Epithelial cell of proximal tubule (primary cell): ENCODE measurements at places on chromosomes 16 and 17. TPM values are rescaled to one million over a fixed set of nuclear protein-coding genes. Genes with fewer than 3 reads are reported as not detected.
A peak's percentile ranks its signal among the peaks of the same experiment; 100 is the strongest.

The PFN1 gene
- 1,802 and 2,074 TPM in 2 replicates for total RNA-seq

The ACSF2 gene
- 9.8 and 32.6 TPM in 2 replicates for total RNA-seq

The OSGIN1 gene
- total RNA-seq, result 3.7 and 6.1 TPM in 2 replicates

The C16orf46 gene
- 0.22 and 0.35 TPM in 2 replicates for total RNA-seq

- no peak for DNase-seq
These were observed 180.9 kb downstream of the HS3ST3A1 start for GRCh38 chr17:13420878-13421277.

DNA sequence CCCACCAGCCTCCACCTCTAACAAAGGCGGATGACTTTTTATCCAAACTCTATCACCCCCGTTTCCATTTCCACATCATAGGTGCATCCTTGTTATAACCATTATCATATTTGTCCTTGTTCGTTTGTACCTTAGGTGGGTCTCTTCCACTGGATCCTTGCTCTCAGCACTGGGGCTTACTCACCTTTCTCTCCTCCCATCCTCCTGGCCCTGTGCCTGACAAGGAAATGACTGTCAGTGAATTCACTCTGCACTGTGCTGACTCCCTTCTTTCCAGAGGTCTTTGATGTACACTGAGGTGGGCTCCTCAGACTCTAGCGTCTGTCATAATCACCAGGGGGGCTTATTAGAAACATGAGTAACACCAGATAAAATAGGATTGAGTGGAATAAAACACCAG lies 3.1 kb downstream of the GSG1L2 start:
- DNase-seq, result no peak

- no peak for DNase-seq
These were observed 7.3 kb upstream of the SMG1 start for GRCh38 chr16:18933501-18933900.

- DNase-seq, result peak; percentile 4
These were observed 55.1 kb downstream of the ATP2C2 start for GRCh38 chr16:84423416-84423837.

- DNase-seq, result no peak
These were observed 10.5 kb downstream of the CBFB start for GRCh38 chr16:67039260-67040020.

DNA sequence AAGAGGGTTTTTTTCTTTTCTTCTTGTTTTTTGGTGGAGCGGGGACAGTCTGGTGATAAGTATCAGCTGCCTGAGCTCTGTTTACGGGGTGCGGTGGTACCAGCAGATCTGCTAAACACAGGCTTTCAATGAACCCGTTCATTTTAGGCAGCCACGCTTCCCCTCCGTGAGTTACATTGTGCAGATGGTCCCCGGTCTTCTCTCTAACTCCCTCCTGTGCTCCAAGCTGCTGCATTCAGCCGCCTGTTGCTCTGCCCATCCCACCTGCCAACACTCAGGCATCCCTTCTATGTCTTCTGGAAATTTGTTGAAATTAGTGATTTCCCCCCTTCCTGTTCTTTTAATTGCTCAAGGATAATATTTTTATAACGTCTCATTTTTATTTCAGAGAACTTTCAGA lies 82.1 kb upstream of the ELAC2 start:
- DNase-seq, result no peak

GRCh38 chr17:19727501-19728078 lies 11.2 kb upstream of the SLC47A2 start:
- DNase-seq, result peak; percentile 90

DNA sequence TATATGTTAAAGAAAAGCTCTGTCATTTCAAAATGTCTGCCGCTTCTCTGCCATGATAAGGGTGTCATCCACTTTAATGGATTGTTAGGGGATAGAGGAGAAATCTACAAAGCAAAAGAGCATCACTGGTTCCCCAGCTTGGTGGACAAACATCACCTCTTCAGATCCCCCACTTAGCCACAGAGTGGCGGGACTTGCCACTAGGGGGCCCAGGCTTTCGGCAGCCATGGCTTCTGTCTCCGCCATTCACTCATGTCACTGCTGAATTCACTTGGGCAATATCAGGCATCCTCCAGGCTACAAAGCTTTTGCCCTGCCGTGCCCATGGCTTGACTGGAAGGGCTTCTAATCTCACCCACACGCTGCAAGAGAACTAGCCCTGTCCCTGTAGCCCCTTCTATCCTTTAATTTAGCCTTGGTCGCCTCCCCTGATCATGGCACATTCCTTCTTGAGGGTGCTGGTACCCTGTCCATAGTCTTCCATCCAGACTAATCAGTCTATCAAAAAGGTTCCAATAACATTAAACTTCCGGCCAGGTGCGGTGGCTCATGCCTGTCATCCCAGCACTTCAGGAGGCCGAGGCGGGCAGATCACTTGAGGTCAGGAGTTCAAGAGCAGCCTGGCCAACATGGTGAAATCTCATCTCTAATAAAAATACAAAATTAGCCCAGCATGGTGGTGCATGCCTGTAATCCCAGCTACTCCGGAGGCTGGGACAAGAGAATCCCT lies 34.7 kb downstream of the SBK1 start:
- no peak for DNase-seq

DNA sequence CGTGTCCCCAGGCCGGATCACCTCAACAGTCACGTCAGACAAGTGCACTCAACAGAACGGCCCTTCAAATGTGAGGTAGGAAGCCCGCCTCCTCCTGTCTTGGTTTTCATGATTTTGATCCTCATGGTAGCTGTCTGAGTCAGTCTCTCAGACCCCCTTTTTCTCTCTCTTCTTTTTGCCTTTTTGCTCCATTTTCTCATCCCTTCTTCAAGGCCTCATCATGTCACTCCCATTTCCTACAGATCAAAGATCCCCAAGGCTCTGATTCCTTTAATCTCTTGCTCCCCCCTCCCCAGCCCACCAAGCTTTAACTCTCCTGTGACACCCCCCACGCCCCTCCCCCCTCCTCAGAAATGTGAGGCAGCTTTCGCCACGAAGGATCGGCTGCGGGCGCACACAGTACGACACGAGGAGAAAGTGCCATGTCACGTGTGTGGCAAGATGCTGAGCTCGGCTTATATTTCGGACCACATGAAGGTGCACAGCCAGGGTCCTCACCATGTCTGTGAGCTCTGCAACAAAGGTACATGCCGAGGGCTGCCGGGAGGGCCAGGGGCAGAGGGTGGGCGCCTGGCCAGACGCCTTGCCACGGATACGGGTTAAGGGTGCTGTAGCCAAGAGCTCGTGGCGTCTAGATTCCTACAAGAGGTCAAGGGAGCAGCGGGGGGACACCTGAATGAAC lies 2.0 kb downstream of the MAZ start:
- no peak for DNase-seq

DNA sequence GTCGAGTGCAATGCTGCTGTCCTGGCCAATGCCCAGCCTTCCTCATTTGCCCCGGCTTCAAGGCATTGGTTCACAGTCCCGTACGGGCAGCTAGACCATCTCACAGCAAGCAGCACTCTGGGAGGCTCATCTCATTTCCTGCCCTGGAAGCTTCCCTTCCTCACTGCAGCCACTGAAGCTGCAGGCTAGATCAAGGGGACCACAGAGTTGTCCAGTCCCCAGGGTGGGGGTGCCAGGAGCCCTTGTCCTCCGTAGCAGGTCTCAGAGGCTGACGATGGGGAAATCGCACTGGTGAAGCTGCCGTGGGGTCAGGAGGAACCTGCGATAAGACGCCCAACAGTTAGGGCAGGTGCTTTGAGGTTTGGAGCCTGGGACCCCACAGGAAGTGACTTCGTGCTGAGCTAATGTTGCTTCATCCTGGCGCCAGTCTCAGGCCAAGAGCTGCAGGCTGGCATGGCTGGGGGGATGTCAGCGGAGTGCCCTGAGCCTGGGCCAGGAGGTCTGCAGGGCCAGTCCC lies at the start of gene SPNS3:
Gene SPNS3, plus strand, starts transcription at position 426 of the 517 bp plus-strand sequence. Its CDS starts 28 bp downstream, at position 454.
- no peak for DNase-seq

- DNase-seq, result no peak
These were observed 251.6 kb upstream of the FOXF1 start for GRCh38 chr16:86258713-86259112.

DNA sequence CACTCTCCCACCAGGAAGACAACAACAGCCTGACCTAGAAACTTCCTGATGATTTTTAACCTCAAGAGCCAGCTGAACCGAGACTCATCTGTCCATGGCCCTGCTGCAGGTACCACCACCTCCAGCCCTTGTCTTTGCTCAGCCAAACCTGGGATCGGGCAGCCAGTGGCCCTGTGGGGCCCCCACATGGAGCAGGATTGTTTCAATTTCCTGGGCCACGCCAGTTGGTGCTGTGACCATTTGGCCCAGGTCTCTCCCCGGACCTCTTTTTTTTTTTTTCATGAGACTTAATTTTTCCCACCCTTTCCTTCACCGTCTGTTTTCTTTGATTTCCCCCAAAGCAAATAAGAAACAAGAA lies 8.3 kb upstream of the HOXB2 start:
- no peak for DNase-seq

- no peak for DNase-seq
These were observed 5.1 kb downstream of the TBX21 start for GRCh38 chr17:47738178-47738577.

DNA sequence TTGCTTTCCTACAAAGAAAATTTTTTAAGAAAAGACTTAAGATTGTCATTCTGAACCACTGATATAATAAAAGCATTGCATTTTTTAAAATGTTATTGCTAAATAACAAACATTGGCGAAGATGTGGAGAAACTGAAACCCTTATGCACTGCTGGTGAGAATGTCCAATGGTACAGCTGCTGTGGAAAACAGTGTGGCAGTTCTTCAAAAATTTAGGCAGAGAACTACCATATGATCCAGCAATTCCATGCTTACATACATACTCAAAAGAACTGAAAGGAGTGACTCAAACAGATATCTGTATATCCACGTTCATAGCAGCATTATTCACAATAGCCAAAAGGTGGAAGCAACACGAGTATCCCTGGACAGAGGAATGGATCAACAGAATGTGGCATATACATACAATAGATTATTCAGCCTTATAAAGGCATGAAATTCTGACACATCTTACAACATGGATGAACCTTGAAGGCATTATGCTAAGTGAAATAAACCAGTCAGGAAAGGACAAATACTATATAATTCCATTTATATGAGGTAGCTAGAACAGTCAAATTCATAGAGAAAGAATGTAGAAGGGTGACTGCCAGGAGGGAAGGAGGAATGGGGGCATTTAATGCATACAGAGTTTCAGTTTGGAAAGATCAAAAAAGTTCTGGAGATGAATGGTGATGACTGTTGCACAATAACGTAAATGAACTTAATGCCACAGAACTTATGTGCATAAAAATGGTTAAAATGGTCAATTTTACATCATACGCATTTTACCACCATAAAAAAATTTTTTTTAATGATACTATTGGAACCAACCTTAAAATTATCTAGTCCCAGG lies 92.1 kb downstream of the CACNG1 start:
- DNase-seq, result no peak
